ENCODE measurements at places on chromosomes 1 and 21. TPM values are rescaled to one million over a fixed set of nuclear protein-coding genes. Genes with fewer than 3 reads are reported as not detected.

Gene SPRR3
- not detected for total RNA-seq

Gene VCAM1
- 4.0 TPM for total RNA-seq

Gene CFHR4
- total RNA-seq = not detected

Gene FLG
- total RNA-seq = not detected

Gene LCE2C
- total RNA-seq = not detected

Gene PLA2G2F
- total RNA-seq = not detected

Gene LCE3E
- not detected for total RNA-seq

Gene C1orf116
- 0.74 TPM for total RNA-seq

Gene DEPDC1
- 0.27 TPM for total RNA-seq

Gene LGR6
- total RNA-seq = 0.60 TPM

Gene CRP
- total RNA-seq = not detected

Gene ANXA9
- 0.14 TPM for total RNA-seq

Gene PLA2G2A
- 69.0 TPM for total RNA-seq

Gene CFHR5
- not detected for total RNA-seq

Gene CDC7
- 0.60 TPM for total RNA-seq

Gene AMY1C
- total RNA-seq = not detected

Gene ASTN1
- 0.33 TPM for total RNA-seq

Gene RIPK4
- total RNA-seq = 0.11 TPM

Gene CLCNKA
- 0.16 TPM for total RNA-seq

Gene CLCA1
- 0.05 TPM for total RNA-seq

Gene FAM131C
- total RNA-seq = 5.4 TPM

Gene SPOCD1
- not detected for total RNA-seq

Gene CNR2
- total RNA-seq = not detected

Gene MRPS6
- total RNA-seq = 61.9 TPM

Gene C1orf210
- not detected for total RNA-seq

Gene IQGAP3
- 0.36 TPM for total RNA-seq

Gene ADORA3
- 3.1 TPM for total RNA-seq

Gene OR2T5
- total RNA-seq = not detected

Gene CELA2B
- not detected for total RNA-seq

Gene SLC30A7
- 5.7 TPM for total RNA-seq

Gene CR1
- 2.0 TPM for total RNA-seq

Gene EGLN1
- 83.2 TPM for total RNA-seq

Gene AMY2B
- total RNA-seq = 23.9 TPM

Gene ARHGAP30
- total RNA-seq = 2.4 TPM

Gene ITLN2
- 0.19 TPM for total RNA-seq

Gene TBX15
- 0.63 TPM for total RNA-seq

Gene HMGCS2
- 65.5 TPM for total RNA-seq

Gene TSTD1
- 13.4 TPM for total RNA-seq

Gene SV2A
- 0.44 TPM for total RNA-seq

Gene NUP210L
- 0.30 TPM for total RNA-seq

Gene KLHDC9
- total RNA-seq = 9.1 TPM

Gene AMY1A
- not detected for total RNA-seq

Gene CRABP2
- total RNA-seq = 0.60 TPM

Gene BRDT
- total RNA-seq = not detected

Gene PRAMEF20
- not detected for total RNA-seq

Gene SMIM11
- total RNA-seq = 25.1 TPM

Gene MMEL1
- 0.82 TPM for total RNA-seq

Gene PLA2G2D
- not detected for total RNA-seq

Gene LYPD8
- total RNA-seq = not detected

Gene PBX1
- total RNA-seq = 73.2 TPM

Gene GBP5
- 0.44 TPM for total RNA-seq

Gene RAP1GAP
- 6.2 TPM for total RNA-seq

Gene NTRK1
- 1.0 TPM for total RNA-seq

Gene SPRR1B
- total RNA-seq = not detected

Gene GUCA2B
- not detected for total RNA-seq

Gene NIBAN1
- 248 TPM for total RNA-seq

Gene SEC16B
- 1.9 TPM for total RNA-seq
